LNCaP clone FGC (cell line): ENCODE measurements at places on chromosomes 4 and X.

GRCh38 chrX:87468941-87469340 lies 48.7 kb upstream of the KLHL4 start:
- DNase-seq, result no peak

DNA sequence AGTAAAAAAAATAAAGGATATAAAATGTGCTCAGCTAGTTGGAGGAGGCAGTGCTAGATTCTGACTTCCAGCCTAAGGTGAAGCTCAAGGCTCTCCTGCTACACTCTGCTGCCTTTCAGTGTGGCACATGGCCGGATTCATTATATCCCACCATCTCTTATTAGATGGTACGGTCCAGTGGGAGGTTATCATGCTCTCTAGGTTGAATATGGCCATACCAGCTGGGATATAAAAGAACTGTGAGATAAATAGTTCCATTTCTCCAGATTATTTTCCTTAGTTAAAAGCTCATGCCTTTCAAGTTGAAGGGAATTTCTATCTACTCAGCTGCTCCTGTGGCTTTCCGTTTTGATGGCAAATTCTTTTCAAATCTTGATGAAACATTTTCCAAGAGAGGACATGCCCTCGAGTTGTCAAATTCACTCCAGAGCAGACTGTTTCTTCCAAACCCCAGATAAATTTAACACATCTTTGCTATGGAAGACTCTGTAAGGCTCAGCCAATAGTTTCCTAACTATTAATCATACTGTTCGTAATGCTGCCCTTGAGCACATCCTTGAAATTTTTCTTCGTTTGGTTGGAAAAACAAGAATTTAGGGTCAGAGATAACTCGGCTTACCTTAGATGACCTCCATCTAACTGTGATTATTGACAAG lies 2.2 kb upstream of the MGARP start:
- no peak for DNase-seq

DNA sequence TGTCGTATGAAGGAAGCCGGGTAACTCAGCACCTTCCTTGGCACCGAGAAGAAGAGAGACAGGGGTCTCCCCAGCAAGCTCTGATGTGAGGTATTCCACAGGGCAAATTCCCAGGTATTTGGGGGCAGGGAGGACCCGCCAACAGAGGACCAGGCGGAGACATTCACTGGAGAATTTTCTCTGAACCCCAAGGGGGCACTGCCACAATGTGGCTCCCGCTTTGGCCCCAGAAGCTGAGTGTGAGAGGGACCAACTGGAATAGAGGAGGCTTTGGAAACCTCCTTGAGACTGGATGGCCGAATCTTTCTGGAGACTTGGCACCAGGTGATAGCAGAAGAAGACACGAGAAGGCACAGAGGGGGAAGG lies 735 bp upstream of the GABRE start:
- no peak for DNase-seq

DNA sequence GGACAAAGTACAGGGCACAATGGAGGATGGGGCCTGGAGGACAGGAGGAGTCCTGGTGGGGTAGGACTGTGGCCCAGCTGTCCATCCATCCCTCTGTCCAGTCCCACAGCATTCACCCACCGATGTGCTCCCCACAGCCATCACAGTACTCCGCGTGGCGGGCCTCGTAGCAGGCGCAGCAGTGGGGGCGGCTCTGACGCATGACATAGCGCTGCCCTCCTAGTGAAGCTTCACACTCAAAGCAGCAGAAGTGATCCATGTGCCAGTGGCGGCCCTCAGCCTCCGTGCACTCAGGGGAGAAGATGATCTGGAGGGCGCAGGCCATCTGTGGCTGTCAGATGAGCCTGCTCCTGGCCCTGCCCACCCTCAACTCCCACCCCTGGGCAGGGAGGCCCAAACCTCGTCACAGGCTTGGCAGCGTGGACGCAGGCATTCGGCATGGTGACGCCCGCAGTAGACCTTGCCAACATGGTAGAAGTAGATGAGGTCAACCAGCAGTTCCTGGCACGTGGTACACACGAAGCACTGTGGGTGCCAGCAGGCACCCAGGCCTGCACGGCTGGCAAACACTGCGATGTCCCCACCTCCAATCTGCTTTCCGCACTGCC lies 6.3 kb downstream of the PLP2 start:
- no peak for DNase-seq

DNA sequence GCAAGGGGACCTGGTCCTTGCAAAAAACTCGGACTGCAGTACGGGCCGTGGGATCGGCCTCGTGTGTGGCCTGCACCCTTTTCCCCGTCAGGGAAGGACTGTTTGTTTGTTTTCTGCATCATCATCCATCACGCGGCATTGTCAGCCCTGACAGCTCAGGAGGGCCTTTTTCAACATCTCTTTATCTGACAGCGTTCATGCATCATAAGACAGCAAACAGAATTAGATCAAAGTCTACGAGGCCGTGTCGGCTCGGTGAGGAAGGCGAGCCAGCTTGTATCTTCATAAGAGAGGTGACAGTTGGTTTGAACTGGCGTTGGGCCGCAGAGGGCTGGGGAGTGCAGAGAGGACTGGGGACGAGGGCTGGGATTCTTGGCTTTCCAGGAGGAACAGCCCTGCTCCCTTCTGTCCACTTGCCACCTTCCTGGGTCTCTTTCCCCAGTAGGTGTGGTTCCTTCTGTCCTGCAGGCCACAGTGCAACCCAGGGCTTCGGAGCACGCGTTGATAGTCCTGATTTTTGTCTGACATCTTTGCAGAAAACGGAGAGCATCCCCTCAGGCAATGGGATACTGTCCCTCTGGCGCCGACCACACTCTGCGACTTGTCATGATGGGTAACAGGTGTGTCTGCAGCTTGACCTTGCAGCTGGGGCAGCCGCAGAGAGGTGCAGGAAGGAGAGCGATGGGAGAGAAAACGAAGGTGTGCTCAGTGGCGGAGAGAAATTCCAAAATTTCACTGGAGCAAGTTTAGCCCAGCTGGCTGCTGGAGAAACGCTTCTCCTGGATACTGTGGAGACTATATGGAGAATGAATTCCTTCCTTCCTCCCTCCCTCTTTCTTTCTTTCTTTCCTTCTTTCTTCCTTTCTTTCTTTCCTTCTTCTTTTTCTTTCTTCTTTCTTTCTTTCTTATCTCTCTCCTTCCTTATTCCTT lies 104.0 kb upstream of the SHOX start:
- DNase-seq, result no peak

DNA sequence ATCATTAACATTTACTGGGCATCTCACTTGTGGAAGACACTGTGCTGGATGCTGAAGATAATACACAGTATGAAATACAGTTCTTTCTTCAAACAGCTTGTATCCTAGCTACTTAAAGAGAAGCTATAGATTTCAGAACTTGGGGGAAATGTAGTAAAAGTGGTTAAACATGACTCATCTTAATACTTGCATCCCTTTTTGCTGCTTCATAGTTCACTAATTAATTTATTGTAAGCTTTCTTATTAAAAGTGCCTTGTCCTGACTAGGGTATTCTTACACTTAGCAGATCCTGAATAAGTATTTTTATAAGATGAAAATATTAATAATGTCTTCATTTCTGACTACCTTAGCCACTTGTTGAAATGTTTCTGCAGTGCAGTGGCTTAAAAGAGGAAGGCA lies 132.8 kb upstream of the STIM2 start:
- DNase-seq, result no peak

DNA sequence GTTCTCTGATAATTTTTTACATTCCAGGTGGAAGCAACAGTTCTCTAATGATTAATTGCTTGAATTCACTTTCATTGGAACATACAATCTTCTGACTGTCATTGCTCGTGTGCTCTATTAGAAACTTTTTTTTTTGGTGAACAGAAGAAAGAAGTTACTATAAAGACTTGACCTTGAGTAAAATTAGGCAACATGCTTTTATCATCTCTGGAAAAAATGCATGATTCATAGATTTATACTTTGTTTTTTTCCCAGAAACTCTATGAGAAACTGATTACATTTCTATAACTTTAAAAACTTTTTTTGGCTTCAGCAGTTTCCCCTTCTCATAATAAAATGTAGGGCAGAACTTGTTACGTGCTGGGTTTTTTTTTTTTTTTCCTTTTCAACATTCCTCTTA lies 167.6 kb downstream of the ARHGAP10 start:
- DNase-seq, result no peak

GRCh38 chr4:115325836-115326235 lies 212.4 kb upstream of the NDST4 start:
- DNase-seq, result no peak
